ENCODE measurements at places on chromosomes 6 and 20.

DNA sequence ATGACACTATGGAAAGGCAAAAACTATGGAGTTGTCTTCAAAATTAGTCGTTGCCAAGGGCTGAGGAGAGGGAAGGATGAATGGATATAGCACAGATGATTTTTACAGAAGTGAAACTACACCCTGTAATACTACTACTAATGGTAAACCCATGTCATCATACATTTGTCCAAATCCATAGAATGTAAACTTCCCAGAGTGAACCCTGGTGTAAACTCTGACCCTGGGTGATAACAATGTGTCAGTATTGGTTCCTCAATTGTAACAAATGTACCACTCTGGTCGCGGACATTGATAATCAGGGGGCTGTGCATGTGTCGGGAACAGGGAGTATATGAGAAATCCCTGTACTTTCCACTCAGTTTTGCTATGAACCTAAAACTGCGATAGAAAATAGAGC lies 72.2 kb downstream of the CNBD2 start:
- DNase-seq: no peak

DNA sequence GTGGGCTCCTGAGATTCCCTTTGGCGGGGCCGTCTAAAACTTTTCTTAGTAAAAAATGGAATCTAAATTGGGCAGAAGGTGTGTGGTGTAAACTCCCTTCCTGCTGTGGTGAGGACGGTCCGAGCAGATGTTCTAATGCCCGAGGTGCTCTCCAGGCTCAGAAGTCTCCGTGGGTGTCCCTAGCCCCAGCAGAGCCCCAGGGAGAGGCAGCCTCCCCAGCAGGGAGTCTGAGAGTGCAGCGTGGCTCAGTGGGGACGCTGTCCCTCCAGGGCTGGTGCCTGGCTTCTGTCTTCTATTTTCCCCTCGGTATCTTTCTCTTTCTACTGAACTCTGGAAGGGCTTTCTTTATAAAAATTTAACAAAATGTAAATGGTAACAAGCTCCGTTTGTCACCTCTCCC lies 208.2 kb downstream of the SMOC2 start:
- no peak for DNase-seq

- DNase-seq: peak; percentile 93
Observed at GRCh38 chr6:13357551-13358075, 29.3 kb upstream of the TBC1D7 start.

GRCh38 chr20:3889489-3890397 lies 556 bp downstream of the PANK2 start:
- peak; percentile 26 for DNase-seq

DNA sequence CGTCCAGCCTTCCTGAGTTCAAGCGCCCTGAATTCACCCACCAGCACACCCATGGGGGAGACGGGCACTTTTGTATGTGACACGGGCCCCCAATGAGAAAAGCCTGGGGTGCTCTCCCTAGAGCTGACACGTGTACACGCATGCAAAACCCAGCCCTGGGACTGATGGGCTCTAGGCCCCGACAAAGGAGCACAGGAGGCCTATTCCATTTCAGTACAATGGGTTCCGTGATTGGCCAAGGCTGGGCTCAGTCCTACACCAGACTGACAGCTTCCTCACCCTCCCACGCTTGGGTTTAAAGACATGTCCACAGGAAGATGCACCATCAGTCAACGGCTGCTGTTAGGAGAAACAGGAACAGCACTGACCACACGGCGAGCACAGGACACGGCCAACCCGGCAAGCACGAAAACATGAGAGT lies 8.8 kb downstream of the ZBTB46 start:
- DNase-seq: no peak

DNA sequence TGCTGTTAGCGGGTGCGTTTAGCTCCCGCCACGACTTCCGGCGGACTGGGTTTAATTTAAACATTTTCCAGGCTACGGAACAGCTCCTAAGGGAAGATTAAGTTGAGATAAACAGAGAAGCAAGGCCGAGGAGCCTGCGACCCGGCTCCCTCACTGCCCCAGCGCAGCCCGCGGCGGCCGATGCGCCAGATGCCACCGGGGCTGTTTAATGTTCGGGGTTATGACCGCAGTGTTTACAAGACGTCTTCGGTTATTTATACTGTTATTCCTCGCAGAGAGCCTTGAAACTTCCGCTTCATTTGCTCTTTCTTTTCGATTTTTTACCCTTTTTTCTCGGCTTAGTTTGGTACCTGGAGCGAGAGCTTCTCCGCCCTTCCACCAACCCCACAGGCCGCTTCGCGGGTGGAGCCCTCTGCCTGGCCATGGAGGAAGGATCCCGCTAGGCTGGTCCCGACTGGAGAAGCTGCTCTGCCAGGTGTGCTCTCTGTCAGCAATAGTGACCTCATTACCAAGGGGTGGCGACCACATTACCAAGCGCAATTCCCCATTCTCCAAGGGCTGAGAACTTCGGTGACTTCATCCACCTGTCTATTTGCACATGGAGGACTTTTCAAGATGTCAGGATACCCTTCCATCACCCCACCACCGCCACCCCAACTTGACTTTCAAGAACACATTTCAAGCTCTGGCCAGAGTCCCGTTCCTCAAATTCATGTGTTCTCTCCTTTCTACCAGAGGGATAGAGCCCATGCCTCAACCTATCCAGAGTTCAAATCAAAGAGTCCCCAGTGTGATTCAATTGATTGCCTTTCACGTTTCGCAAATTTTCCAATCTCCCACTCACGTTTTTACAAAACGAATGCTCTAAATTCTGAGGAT lies 4.1 kb downstream of the TCF21 start:
- no peak for DNase-seq

- DNase-seq: no peak
Observed at GRCh38 chr20:45581702-45582101, 2.6 kb upstream of the WFDC8 start.

DNA sequence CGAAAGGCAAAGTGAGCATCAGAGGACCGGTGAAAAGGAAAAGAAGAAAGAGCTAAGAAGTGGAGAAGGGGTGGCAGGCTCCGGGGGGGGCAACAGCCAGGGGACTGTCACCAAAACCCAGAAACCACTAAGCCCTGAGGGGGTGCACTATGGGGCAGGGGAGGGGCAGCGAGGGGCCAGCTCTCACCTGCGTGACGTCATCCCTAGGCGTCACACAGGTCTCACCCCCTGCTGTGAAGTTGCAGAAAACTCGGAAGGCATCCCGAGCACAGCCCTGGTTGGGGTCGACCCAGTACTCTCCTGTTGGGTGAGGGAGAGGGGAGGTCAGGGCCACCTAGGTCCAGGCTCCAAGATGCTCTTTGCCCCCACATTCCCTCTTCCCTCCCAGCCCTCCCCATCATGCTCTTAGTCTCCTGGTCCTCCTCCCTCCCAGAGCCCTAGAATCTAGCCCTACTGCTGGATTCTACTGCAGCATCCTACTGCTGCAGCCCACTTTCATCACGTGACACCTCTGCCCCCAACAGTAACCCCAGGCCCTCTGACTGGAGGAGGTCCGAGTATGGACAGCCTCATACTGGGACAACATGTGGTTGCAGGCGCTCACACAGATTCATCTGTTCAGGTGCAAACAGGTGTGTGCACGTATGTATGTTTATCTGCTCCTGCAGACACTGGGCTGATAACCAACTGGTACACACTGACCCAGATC lies 27.4 kb downstream of the COL11A2 start:
- no peak for DNase-seq

GRCh38 chr20:36521526-36521925 lies 19.8 kb upstream of the MYL9 start:
- no peak for DNase-seq

GRCh38 chr6:36099869-36100483 lies 30.3 kb upstream of the MAPK13 start:
- no peak for DNase-seq

GRCh38 chr6:110332281-110332680 lies 25.9 kb downstream of the METTL24 start:
- DNase-seq: no peak

- DNase-seq: no peak
Observed at GRCh38 chr20:10584371-10584770, 89.4 kb downstream of the JAG1 start.

GRCh38 chr20:1761598-1761997 lies 104.0 kb upstream of the SIRPG start:
- DNase-seq: no peak

DNA sequence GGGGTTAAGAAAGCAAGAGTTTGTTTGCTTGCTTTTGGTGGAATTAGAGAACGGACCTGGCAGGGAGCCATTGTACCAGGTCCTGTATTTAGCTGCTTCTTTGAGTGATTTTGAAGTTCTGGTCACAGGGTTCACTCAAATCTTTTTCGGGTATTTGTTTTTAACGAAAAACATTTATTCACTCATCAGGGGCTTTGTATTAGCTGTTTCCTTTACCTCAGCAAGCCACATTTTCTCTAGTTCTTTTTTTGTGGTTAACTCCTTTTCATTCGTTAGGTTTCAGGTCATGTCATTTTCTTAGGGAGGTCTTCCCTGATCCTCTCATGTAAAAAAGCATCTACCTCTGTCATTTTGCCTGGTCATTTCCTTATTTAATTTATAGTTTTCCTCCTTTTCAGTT lies 1502.2 kb downstream of the GRIK2 start:
- no peak for DNase-seq

DNA sequence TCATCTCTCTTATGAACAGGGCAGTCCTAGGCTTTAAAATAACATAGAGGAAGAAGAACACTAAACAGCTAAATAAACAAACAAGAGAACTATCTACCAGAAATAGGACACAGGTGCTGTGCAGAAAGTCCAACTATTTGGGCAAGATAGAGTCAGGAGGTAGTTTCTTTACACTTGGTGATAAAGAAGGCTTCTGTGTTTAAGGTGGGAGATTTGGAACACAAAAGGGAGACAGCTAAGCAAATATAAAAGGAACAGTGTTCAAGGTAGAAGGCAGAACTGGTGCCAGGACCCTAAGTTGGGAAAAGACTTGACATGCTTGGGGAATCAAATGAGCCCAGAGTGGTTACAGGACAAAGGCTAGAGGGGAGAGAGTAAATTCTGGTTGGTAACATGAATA lies 110.5 kb downstream of the MANEA start:
- no peak for DNase-seq
